ENCODE measurements at places on chromosomes 13 and 19. TPM values are rescaled to one million over a fixed set of nuclear protein-coding genes. Genes with fewer than 3 reads are reported as not detected.

PEX11G gene
- total RNA-seq = 2.9 TPM

CEACAM8 gene
- total RNA-seq = not detected

PSG5 gene
- 2.7 TPM for total RNA-seq

ZSCAN18 gene
- 12.3 TPM for total RNA-seq

C19orf73 gene
- total RNA-seq = 0.70 TPM

LRRC4B gene
- 0.30 TPM for total RNA-seq

URAD gene
- total RNA-seq = not detected

CBY2 gene
- not detected for total RNA-seq
